Tongue (tissue), 3 donors: ENCODE measurements at places on chromosomes 11 and 22. TPM values are rescaled to one million over a fixed set of nuclear protein-coding genes. Genes with fewer than 3 reads are reported as not detected.

The JOSD1 gene
- 47.1 TPM for total RNA-seq

The C11orf42 gene
- not detected for total RNA-seq

GRCh38 chr11:22341588-22341931, 3.4 kb downstream of the SLC17A6 start:
- no peak for DNase-seq

GRCh38 chr11:15483205-15483604, 368.5 kb downstream of the INSC start:
- DNase-seq: no peak

DNA sequence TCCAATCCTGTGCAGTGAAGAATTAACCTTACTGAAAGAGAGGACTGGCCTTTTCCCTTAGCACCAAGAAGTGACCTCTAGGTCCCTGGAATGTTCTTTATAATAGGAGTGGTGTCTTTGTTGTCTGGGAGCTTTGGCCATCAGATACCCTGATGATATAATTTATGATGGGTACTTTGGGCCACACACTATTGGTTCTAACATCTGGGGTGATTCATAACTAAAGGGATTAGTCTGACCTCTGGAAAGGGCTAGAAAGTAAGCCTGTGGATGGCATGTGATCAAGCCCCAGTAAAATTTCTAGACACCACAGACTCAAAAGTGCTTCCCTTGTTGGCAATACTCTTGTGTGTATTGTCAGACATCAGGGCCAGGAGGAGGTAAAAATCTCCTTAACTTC, 891.2 kb downstream of the KCNA4 start:
- no peak for DNase-seq

The PRRG4 gene
- total RNA-seq: 5.8 TPM
